T-cell (primary cell): ENCODE measurements at places on chromosomes 2 and 18. TPM values are rescaled to one million over a fixed set of nuclear protein-coding genes. Genes with fewer than 3 reads are reported as not detected.
A peak's percentile ranks its signal among the peaks of the same experiment; 100 is the strongest.

- no peak overlapping the region for H3K27ac ChIP-seq
- no peak overlapping the region for H3K4me3 ChIP-seq
- DNase-seq, result peak; percentile 34
- no peaks in the 10 kb centered on the region for H3K36me3 ChIP-seq
- H3K4me1 ChIP-seq, result peaks cover 3% of the 10 kb centered on the region
These were observed 21.6 kb downstream of the PMAIP1 start for GRCh38 chr18:59921384-59921891.

DNA sequence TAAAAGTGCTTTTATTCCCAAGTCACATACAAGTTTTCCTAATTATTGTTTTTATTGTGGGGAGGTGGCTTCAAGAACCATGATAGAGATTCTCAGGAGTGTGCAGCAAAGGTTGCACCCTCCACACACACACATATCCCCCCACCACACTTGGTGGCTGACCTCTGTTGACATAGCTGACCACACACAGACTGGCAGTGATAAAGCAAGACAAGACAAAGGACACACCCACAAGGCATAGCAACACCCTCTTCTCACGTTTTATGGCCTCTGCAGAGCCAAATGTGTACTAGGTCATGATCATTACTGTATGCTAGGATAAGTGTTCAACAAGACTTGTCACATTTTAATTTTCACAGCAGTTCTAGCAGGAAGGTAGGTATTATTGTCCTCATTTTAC lies 143.0 kb upstream of the EPC2 start:
- no peaks in the 10 kb centered on the region for H3K36me3 ChIP-seq
- DNase-seq, result no peak
- no peak overlapping the region for H3K4me3 ChIP-seq
- no peak overlapping the region for H3K27ac ChIP-seq
- no peaks in the 10 kb centered on the region for H3K4me1 ChIP-seq

GRCh38 chr2:11364565-11364887 lies 20.1 kb upstream of the ROCK2 start:
- H3K4me3 ChIP-seq, result no peak overlapping the region
- H3K27me3 ChIP-seq, result no peaks in the 10 kb centered on the region
- DNase-seq, result no peak
- H3K36me3 ChIP-seq, result no peaks in the 10 kb centered on the region
- H3K4me1 ChIP-seq, result no peaks in the 10 kb centered on the region

- H3K27ac ChIP-seq, result peak overlapping the region; percentile 30
- H3K36me3 ChIP-seq, result no peaks in the 10 kb centered on the region
- no peaks in the 10 kb centered on the region for H3K27me3 ChIP-seq
- H3K4me3 ChIP-seq, result no peak overlapping the region
- no peak for DNase-seq
- peaks cover 34% of the 10 kb centered on the region for H3K4me1 ChIP-seq
These were observed 11.0 kb downstream of the ANKRD12 start for GRCh38 chr18:9147440-9148202.

- H3K36me3 ChIP-seq, result no peaks in the 10 kb centered on the region
- DNase-seq, result no peak
- no peak overlapping the region for H3K4me3 ChIP-seq
These were observed 35.6 kb upstream of the PRLH start for GRCh38 chr2:237530472-237531433.

DNA sequence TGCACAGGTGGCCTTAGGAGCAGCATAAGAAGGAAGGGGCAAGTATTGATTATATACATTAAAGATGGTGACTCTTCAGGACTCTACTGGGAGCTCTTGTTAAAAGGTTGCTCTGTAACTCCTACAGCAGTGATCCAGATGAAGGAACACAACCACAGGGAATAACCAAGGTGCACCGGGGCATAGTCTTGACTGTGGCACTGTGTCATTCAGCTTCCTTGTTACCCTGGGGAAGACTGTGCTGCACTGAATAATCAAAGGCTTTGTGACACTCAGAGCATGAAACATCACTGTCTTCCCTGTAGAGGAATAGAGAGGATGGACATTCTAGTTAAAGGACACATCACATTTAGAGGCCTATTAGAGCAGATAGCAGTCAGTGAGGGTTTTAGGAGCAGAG lies 105.3 kb downstream of the UBE2E3 start:
- H3K27me3 ChIP-seq, result no peaks in the 10 kb centered on the region
- H3K36me3 ChIP-seq, result no peaks in the 10 kb centered on the region
- no peaks in the 10 kb centered on the region for H3K4me1 ChIP-seq
- DNase-seq, result no peak
- no peak overlapping the region for H3K27ac ChIP-seq

GRCh38 chr2:96484091-96484490 lies 21.1 kb downstream of the NEURL3 start:
- no peak overlapping the region for H3K27ac ChIP-seq
- H3K4me1 ChIP-seq, result peaks cover 8% of the 10 kb centered on the region
- H3K4me3 ChIP-seq, result no peak overlapping the region
- no peak for DNase-seq
- peaks cover 6% of the 10 kb centered on the region for H3K27me3 ChIP-seq

GRCh38 chr2:202187570-202187969 lies 50.8 kb downstream of the SUMO1 start:
- DNase-seq, result no peak
- H3K27me3 ChIP-seq, result no peaks in the 10 kb centered on the region
- no peaks in the 10 kb centered on the region for H3K36me3 ChIP-seq
- H3K4me1 ChIP-seq, result no peaks in the 10 kb centered on the region
- no peak overlapping the region for H3K27ac ChIP-seq

DNA sequence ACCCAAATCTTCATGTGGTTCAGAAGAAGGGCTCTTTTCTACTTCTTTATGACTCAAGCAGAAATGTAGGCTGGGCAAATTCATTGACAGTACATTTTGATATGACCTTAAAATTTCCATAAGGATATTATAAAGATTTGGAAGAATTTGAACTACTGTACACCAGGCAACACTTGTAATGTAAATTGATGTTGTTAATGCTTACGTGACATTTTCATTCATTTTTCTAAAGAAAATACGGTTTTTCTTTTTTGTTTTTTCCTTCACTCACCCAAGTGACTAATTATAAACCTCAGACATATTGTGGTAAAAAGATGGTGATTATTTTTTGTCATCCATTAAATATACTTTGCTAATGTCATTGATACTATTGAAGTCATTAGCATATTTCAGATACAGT lies 17.4 kb downstream of the AFTPH start:
- H3K27ac ChIP-seq, result no peak overlapping the region
- H3K4me3 ChIP-seq, result no peak overlapping the region
- no peak for DNase-seq
- H3K27me3 ChIP-seq, result no peaks in the 10 kb centered on the region
- no peaks in the 10 kb centered on the region for H3K36me3 ChIP-seq

DNA sequence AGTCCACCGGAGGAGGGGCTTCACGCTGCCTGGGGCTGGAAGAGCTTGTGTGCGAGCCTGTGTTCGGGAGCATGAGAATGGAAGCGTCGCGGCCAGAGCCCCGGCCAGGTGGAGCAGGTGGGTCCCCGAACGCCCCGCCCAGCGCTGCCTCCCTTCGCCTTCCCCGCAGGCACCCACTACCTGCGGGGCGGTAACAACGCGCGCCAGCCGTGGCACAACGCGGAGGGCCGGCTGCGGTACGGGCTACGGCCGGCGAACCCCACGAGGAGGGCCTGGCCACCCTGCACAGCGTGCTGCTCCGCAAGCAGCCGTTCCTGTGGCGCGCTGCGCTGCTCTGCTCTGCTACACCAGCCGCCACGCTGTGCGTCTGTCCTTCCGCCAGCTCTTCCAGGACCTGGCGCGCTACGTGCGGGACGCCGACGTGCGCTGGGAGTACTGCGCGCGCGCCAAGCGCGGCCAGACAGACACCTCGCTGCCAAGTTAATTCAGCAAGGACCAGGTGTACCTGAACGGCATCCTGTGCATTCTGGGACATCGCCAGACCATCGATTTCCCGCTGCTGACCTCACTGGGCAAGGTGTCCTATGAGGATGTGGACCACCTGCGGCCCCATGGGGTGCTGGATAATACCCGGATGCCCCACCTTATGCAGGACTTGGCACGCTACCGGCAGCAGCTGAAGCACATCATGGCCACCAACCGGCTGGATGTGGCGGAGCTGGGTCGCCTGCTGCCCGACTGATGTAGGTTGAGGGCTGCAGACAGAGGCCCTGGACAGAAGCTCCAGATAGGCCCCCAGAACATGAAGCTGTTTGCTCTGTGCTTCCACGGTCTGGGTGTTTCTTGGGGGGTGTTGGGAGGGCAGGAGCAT lies 200.6 kb downstream of the NAPG start:
- H3K27me3 ChIP-seq, result no peaks in the 10 kb centered on the region
- no peak overlapping the region for H3K4me3 ChIP-seq
- H3K4me1 ChIP-seq, result no peaks in the 10 kb centered on the region
- H3K27ac ChIP-seq, result no peak overlapping the region
- DNase-seq, result no peak

GRCh38 chr2:105887256-105887655 lies 142.5 kb downstream of the NCK2 start:
- DNase-seq, result no peak
- no peaks in the 10 kb centered on the region for H3K27me3 ChIP-seq
- H3K4me3 ChIP-seq, result no peak overlapping the region
- H3K4me1 ChIP-seq, result peaks cover 52% of the 10 kb centered on the region
- H3K36me3 ChIP-seq, result no peaks in the 10 kb centered on the region
- peak overlapping the region; percentile 34 for H3K27ac ChIP-seq

DNA sequence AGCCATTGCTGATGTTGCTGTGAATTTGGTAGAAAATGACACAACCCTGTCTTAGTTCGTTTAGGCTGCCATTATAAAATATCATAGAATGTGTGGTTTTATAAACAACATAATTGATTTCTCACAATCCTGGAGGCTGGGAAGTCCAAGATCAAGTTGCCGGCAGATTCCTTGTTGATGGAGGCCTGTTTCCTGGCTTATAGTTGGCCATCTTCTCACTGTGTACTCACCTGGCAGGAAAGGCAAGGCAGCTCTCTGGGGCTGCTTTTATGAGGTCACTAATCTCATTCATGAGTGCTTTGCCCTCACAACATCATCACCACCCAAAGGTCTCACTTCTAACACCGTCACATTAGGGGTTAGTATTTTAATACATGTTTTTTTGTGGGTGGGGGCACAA lies 58.4 kb downstream of the PHLPP1 start:
- H3K4me3 ChIP-seq, result no peak overlapping the region
- no peaks in the 10 kb centered on the region for H3K4me1 ChIP-seq
- no peak for DNase-seq
- H3K27me3 ChIP-seq, result no peaks in the 10 kb centered on the region
- no peak overlapping the region for H3K27ac ChIP-seq

DNA sequence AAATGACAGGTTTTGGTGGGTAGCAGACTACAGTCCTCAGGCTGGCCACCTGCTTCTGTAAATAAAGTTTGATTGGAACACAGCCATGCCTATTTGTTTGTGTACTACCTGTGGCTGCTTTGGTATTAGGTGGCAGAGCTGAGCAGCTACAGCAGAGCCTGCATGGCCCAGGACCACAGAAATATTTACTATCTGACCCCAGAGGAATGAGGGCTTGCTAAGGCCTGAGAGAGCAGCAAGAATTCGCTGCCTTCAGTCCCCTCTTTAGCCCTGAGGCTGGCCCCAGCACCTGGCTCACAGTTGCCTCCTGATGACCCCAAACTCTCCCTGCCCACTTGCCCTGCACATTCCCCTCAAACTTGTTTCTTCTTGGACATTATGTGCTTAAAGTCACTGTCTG lies 32.5 kb downstream of the POLR1A start:
- H3K27ac ChIP-seq, result no peak overlapping the region
- no peak for DNase-seq
- peaks cover 18% of the 10 kb centered on the region for H3K4me1 ChIP-seq
- peaks cover 17% of the 10 kb centered on the region for H3K36me3 ChIP-seq
- H3K27me3 ChIP-seq, result no peaks in the 10 kb centered on the region
- H3K4me3 ChIP-seq, result no peak overlapping the region

DNA sequence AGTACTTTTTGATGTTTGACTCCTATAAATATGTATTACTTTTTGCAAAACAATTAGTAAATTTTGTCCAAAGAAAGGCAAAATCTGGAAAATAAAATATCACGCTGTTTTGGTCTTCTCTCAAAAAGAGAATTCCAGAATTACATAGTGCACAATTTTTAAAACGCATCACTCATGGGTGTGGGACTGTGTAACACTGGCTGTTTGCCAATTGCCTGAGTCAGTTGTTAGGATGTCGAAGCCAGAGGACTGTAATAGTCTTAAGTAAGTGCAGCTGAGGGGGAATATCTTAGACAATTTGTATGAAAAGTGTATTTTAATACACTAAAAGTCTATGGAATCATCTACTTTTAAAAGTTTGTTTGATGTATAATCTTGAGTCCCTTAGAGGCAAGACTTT lies 24.1 kb upstream of the EPHA4 start:
- no peak overlapping the region for H3K27ac ChIP-seq
- no peak overlapping the region for H3K4me3 ChIP-seq
- no peaks in the 10 kb centered on the region for H3K36me3 ChIP-seq
- no peak for DNase-seq

GRCh38 chr18:468955-469790 lies 31.3 kb downstream of the COLEC12 start:
- H3K27ac ChIP-seq, result no peak overlapping the region
- H3K27me3 ChIP-seq, result peaks cover 8% of the 10 kb centered on the region
- no peaks in the 10 kb centered on the region for H3K4me1 ChIP-seq
- H3K36me3 ChIP-seq, result no peaks in the 10 kb centered on the region
- DNase-seq, result no peak

- DNase-seq, result no peak
- H3K27me3 ChIP-seq, result peaks cover 33% of the 10 kb centered on the region
- H3K36me3 ChIP-seq, result no peaks in the 10 kb centered on the region
- H3K4me1 ChIP-seq, result no peaks in the 10 kb centered on the region
- H3K27ac ChIP-seq, result no peak overlapping the region
These were observed 261.6 kb downstream of the NDUFA10 start for GRCh38 chr2:239763433-239764097.

GRCh38 chr2:71862921-71863320 lies 284.7 kb downstream of the CYP26B1 start:
- DNase-seq, result no peak
- H3K36me3 ChIP-seq, result no peaks in the 10 kb centered on the region
- no peaks in the 10 kb centered on the region for H3K4me1 ChIP-seq
- H3K4me3 ChIP-seq, result no peak overlapping the region

DNA sequence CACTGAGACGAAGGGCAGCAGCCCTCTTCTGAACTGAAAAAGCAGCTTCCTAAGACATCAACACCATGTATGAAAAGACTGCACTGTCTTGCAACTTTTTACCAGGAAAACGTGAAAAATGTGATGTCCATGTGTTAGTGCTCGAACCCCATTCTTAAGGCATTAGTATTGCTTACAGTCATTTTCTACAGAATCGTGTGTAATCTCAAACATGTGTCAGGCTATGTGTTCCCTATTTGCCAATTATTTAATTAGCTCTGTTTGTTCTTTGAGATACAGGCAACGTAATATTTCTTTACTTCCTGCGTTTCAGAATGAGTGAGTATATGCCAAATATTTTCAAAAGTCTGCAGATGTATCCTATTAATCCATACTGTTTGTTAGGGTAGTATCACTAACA lies 307.7 kb upstream of the CCDC68 start:
- H3K4me1 ChIP-seq, result no peaks in the 10 kb centered on the region
- no peaks in the 10 kb centered on the region for H3K27me3 ChIP-seq
- H3K36me3 ChIP-seq, result no peaks in the 10 kb centered on the region
- no peak overlapping the region for H3K27ac ChIP-seq
- H3K4me3 ChIP-seq, result no peak overlapping the region
- DNase-seq, result no peak

RAB10 gene
- 71.2 TPM for total RNA-seq

PRSS56 gene
- total RNA-seq, result not detected

SLC19A3 gene
- not detected for total RNA-seq

TXNDC2 gene
- total RNA-seq, result not detected

UXS1 gene
- total RNA-seq, result 90.8 TPM

ANKRD62 gene
- total RNA-seq, result not detected
